ENCODE measurements at places on chromosomes 4 and X.
A peak's percentile ranks its signal among the peaks of the same experiment; 100 is the strongest.

GRCh38 chrX:111098874-111099273 lies 2.9 kb downstream of the PAK3 start:
- peak; percentile 36 for DNase-seq

- no peak for DNase-seq
Observed at GRCh38 chr4:107304699-107305286, 268.7 kb upstream of the DKK2 start.

GRCh38 chr4:127560755-127561154 lies 72.0 kb upstream of the INTU start:
- DNase-seq = no peak

DNA sequence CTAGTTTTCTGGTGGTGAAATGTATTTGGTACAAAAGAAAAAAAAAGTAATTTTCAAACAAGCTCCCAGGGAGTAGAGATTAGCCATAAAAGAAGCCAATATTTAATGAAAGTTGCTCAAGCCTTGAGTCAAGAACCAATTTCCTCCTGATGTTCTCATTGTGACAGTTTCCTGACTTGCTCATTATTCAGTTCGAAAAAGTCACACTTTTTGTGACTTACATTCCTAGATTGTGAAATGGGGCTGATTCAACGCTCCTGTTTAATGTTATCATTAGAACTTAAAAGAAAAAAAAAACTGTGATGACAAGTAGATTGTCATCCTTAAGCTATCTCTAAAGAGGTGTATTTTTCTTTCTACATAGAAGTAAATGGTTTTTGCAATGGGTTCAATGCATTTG lies 122.6 kb upstream of the BMPR1B start:
- DNase-seq = no peak

DNA sequence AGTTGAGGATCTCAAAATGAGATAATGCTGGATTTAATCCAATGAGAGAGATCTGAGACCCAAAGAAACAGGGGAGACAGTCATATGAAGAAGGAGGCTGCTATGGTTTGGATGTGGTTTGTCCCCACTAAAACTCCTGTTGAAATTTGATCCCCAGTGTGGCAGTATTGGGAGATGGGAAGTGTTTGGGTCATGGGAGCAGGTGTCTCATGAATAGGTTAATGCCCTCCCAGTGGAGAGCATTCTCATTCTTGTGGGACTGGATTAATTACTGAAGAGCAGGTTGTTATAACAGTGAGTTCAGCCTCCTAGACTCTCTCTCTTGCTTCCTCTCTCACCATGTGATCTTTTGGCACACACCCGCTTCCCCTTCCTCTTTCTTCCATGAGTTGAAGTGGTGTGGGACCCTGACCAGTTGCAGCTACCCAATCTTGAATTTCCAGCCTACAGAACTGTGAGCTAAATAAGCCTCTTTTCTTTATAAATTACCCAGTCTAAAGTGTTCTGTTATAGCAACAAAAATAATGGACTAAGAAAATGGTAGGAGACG lies 70.3 kb downstream of the PPEF2 start:
- no peak for DNase-seq

GRCh38 chr4:81214881-81215868 lies at the start of gene PRKG2:
Gene PRKG2, minus strand, starts transcription at chr4:81215222. Its CDS starts 10,175 bp downstream, at chr4:81205047.
- peak; percentile 36 for DNase-seq

GRCh38 chrX:137748827-137749226 lies 182.9 kb downstream of the ZIC3 start:
- DNase-seq = no peak

- DNase-seq = no peak
Observed at GRCh38 chr4:83388313-83388676, 53.6 kb upstream of the HPSE start.

- DNase-seq = peak; percentile 40
Observed at GRCh38 chrX:103607364-103608305, at the start of gene TCEAL3. Gene TCEAL3, plus strand, starts transcription at chrX:103607963. Its CDS starts 1,102 bp downstream, at chrX:103609065.

DNA sequence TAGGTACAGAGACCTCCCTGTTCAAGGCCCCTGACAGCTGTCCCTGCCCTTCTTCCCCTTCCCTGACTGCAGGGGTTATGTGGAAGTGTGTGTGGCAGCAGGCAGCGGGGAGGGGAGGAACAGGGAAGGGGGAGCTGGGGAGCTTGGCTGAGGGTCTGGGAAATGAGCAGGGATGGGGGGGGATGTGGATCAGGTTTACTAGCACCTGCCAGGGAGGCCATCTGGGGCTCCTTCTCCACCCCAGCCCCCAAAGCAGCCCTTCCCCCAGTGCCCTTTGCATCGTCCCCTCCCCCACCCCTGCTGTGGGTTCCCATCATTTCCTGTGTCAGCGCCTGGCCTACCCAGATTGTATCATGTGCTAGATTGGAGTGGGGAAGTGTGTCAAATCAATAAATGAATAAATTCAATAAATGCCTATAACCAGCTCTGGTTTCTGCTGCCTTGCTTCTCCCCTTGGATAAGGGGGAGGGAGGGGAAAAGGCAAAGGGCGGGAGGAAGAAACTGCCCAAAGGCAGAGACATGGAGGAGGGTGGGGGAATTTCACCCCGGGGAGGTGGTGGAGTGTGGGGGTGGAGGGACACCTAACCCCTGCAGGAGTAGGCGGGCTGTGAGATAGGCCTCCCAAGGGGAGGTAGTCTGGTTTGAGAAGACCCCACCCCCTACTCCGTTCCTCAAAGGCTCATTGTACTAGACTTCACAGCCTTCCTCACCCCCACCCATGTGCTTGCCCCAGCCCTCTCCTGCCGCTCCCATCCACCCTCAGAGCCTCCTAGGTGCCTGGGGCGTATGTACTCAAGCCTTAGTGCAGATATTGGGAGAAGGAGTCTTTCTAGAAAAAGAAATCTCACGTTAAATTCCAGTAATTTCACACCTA lies 3.2 kb downstream of the CXorf65 start:
- DNase-seq = peak; percentile 10

- DNase-seq = no peak
Observed at GRCh38 chr4:171334549-171334948, 478.7 kb upstream of the GALNTL6 start.

DNA sequence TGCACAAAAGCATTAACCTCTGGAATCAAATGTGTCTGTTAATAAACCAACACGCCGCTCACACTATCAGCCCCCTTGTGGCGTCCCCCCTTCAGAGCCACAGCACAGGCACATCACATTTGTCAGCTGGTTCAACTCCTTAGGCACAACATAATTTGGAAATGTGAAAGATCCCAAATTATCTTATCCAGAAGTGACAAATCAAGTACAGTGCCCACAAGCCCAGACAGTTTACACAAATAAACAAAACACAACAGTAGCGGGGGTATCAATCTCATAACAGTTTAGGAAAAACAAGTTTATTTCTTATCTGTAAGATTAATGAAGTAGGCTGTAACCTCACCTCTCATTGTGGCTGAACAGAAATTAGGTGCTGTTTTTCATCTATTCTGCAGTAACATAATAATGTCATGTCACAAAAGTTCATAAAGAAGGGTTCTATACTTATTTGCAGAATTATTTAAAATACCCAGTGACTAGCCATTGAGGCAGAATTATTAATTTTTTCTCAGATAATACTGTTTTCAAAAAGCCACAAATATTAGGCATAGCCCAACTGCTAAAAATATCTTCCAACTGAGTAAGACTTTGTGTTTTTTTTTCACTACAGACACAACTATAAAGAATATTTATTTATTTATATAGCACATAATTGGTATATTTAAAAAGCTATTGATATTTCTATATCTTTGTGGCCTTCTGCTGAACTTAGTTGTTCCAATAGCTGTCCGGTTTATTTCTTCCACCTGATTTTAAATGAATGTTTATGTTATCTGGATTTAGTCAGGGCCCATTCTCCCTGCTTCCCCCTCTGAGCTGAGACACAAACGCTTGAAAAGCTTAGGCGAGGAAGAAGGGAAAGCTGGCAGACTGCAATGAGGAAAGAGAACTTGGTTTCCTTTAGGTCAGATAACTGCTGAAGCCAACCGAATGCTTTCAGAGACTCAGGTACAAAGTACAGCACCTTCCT lies 214.7 kb downstream of the QDPR start:
- DNase-seq = no peak

GRCh38 chrX:97026406-97026805 lies 142.7 kb downstream of the RPA4 start:
- DNase-seq = no peak

DNA sequence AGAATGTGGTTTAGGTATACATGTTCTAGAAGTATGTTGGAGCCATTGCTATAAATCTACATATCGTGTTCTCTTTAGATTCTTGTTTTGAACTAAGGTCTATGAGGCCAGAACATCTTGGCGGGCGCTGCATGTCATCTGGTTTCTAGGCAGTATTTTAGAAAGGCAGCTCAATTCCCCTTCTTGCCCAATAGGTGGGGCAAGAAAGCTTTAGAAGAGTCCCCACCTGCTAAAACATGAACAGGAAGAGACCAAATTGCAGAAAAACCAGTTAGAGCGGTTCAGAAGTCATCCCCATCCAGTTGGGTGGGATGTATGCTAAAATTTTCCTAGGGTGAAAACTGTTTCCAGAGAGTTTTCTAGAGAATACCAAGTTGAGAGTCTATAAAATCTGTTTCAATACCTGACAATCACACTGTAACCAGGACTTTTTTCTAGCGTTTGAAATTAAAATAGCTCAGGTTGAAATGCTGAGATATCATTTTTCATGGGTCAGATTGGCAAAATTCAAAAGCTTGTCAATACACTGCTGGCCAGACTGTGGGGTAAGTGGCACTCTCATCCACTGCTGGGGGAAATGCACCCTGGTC lies 17.5 kb upstream of the SH3KBP1 start:
- DNase-seq = peak; percentile 23

DNA sequence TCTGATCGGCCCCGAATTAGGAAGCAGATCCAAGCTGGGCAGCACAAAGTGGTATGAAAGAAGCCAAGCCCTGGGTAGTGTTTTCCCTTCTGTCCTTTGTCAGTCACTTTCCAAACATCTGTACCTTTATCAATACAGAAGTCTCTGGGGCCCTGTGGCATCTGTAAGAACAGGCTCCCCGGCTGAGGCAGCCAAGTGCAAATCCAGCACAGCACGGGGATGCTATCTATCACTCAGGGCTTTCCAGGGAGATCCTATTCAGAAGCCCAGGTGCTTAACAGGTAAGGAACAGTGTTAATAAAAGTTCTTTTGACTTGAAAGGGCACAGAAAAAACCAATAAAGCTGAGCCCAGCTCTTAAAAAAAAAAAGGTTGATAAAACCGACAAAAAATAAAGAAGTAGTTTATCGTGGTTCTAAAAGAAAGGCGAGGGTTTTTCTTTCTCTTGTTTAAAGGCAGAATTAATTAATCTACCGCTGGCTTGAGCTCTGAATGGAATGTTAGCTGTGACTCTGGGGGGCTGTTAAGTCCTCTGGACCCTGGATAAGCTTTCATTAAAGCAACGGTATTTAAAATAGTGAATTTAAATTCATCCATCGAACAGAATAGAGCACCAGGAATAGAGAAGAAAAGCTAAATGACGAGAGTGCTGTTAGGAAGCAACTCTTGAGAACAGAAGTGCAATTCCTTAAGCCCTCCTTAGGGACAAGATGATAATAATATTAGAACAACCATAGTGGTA lies 119.1 kb upstream of the GATB start:
- DNase-seq = no peak

DNA sequence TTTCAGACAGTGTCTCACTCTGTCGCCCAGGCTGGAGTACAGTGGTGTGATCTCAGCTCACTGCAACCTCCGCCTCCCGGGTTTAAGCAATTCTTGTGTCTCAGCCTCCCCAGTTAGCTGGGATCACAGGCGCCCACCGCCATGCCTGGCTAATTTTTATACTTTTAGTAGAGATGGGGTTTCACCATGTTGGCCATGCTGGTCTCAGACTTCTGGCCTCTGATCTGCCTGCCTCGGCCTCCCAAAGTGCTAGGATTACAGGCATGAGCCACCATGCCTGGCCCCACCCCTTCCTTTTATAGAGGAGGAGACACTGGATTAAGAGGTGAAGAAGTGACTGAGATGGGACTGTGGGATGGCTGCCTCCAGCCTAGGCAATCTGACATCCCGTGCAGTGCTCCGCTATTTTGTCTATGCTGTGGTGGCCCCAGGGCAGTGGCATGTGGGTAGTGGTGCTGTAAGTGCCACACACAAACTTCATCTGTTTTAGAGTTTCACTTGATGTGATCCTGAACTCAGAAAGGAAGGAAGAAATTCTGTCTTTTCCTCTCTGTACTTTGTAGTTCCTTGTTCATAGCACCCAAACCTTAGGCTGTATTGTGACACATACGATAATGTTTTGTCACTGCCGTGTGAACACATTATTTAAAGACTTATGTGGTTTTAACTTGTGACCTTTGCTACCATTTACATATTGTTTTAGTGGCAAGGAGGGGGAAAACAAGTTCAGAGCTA lies 48.9 kb downstream of the FNIP2 start:
- no peak for DNase-seq

GRCh38 chrX:41529221-41529620 lies 82.1 kb downstream of the NYX start:
- DNase-seq = no peak

DNA sequence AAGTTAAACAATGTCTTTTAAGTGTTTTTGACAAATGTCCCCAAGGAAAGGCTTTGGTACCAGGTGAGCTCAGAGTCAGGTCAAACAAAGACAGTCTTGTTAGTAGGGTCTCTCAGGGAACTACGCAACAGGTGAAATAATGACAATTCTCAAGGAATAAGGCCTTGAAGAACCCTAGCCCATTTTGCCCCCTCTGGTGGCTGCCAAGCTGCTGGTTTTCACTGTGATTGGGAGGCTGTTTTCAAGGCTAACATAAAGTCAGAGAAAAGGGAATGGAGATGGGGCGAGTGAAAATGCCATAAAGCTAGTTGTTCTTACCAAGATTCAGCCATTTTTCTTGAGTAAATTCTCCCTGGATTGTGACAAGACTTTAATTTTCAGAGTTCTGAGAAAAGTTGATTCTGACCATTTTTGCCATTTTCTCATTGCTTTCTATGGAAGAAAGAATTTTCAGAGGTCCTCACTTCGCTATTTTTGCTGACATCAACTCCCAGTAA lies 58.7 kb downstream of the RWDD4 start:
- no peak for DNase-seq

GRCh38 chrX:152072236-152072635 lies 66.1 kb downstream of the MAGEA10 start:
- peak; percentile 75 for DNase-seq

DNA sequence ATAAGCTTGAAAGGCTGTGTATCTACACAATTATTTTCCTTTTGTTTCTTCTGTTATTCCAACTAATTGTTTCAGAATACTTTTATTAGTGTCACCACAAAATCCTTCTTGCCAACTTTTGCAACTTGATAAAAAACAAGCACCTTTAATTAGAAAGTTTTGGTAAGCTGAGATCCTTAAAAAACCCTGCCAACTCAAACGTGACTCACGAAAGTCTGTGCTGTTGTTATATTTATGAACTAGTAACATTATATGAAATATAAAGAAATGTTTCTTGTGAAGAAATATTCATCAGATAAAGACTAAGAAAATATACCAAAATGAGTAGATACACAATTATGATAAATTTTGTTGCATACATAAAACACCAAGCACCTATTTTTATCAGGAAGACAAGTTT lies 49.0 kb downstream of the HUWE1 start:
- no peak for DNase-seq

DNA sequence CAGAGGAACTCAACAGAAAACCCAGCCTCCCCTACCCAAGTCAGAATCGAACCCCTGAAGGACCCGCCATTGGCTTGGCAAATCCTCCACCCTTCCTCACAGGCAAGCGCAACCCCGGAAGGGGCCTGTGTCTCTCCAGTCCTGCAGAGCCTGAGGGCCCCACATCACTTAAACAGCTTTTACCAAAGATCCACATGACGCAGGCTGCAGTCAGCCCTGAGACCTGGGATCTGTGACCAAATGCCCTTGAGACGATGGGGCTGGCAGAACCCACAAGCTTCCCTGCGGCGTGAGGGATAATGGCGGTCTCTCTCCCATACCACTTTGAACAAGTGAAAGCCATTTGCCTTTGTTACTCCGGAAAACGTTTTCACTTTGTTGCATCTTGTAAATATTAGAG lies 54.9 kb downstream of the ACOX3 start:
- no peak for DNase-seq

GRCh38 chr4:79687006-79687405 lies 279.0 kb upstream of the GK2 start:
- DNase-seq = no peak

Data from urothelium cell line (cell line).